ENCODE measurements at places on chromosomes 2 and 18.

DNA sequence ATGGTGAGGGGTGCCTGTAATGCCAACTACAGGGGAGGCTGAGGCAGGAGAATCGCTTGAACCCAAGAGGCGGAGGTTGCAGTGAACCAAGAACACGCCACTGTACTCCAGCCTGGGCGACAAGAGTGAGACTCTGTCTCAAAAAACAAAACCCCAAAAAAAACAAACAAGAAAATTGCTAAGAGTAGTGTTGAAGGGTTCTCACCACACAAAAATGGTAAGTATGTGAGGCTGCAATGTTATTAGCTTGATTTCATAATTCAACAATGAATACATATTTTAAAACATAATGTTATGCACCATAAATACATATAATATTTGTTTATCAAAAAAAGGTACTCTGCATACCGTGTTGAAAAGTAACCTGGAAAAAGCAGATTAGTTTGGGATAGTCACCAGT, 45.8 kb downstream of the PSMG2 start:
- no peak for DNase-seq

- no peak for DNase-seq
Observed at GRCh38 chr2:41510108-41510507, 537.7 kb upstream of the PKDCC start.

DNA sequence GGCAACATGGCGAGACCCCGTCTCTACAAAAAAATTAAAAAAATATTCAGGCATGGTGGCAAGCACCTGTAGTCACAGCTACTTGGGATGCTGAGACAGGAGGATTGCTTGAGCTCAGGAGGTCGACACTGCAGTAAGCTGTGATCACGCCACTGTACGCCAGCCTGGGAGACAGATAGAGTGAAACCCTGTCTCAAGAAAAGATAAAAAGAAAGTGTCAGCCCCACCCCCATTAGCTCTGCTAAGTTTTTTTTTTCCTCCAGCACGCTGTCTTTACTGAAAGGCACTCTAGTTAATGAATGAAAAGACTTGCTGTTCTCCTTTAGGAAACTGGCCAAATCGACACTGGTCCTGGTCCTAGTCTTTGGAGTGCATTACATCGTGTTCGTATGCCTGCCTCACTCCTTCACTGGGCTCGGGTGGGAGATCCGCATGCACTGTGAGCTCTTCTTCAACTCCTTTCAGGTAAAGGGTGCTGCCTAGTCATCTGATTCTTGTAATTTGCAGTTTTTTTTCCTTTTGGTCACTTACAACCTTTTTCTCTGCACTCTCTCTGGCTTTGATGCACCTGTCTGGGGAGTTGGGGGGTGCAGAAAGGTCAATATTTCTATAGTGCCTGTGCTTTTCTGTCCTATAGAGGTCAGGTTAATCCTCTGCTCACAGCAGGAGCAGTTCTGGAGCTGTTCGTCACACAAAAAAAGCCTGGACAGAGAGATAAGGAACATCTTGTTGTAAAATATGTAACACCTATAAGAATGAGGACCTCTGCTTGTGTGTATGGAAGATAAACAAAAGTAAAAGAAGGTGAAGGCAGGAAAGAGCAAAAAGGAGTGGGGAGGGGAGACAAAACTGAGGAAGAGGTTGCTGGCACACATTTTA, 82.3 kb downstream of the PTH2R start:
- DNase-seq: no peak

GRCh38 chr2:237923481-237924163, 43.2 kb upstream of the UBE2F start:
- no peak for DNase-seq

DNA sequence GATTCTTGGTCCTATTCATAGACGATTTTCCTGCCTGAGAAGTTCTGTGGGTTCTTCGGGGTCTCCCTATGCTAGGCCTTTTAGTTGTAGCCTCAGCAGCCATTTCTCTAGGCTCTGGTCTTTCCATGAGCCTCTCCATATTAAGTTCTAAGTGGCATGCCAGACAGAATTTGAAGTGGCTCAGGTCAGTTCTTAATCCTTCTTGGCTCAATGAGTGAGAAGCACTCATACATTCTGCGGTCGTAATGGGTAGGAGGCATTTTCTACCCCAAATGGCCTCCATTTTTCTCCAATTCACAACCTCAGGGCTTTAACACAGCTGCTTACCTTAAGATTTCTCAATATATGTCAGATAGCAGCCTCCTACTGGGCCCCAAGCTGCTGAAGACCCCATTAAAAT, 405.3 kb upstream of the GALNT5 start:
- no peak for DNase-seq

- no peak for DNase-seq
Observed at GRCh38 chr18:68033466-68033865, 516.9 kb upstream of the DSEL start.

DNA sequence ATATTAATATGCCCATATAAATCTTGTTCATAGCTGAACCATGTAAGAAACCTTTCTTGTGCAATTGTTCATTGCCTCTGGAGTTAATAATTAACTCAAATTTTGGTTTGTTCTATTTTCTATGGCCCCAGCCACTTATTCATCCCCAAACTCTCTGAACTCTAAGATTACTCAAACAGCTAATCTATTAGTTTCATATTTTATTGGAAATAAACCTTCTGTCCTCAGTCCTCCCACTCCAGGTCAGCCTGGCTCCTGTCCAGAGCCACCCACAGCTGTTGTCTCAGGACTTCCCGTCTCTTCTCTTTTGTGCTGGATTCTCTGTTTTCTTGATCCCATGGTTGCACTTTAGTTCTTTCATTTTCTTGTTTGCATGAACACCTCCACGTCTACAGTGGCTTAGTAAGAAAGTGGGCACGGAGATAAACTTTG, 4.4 kb upstream of the RNF103 start:
- DNase-seq: no peak
